ENCODE measurements at places on chromosomes 3 and 15.
A peak's percentile ranks its signal among the peaks of the same experiment; 100 is the strongest.

- no peak for DNase-seq
These were observed 136.4 kb upstream of the GOLGA6L4 start for GRCh38 chr15:84099181-84099580.

- DNase-seq: no peak
These were observed 392.8 kb downstream of the OCA2 start for GRCh38 chr15:27706300-27706699.

GRCh38 chr3:139389552-139390368, at the start of gene COPB2:
Gene COPB2, minus strand, starts transcription at chr3:139389647. Its CDS starts 97 bp downstream, at chr3:139389550.
- DNase-seq: peak; percentile 100

- no peak for DNase-seq
These were observed 90.6 kb downstream of the TNFAIP8L3 start for GRCh38 chr15:51004103-51004551.

- no peak for DNase-seq
These were observed 14.0 kb downstream of the EDEM1 start for GRCh38 chr3:5201536-5201935.

All from fibroblast of the conjunctiva (primary cell).